Activated CD4-positive, alpha-beta T cell treated with anti-CD3 and anti-CD28 coated beads, Interleukin-2, amount 50 U/mL, for 48 hours (primary cell): ENCODE measurements at places on chromosomes 2 and 18.

DNA sequence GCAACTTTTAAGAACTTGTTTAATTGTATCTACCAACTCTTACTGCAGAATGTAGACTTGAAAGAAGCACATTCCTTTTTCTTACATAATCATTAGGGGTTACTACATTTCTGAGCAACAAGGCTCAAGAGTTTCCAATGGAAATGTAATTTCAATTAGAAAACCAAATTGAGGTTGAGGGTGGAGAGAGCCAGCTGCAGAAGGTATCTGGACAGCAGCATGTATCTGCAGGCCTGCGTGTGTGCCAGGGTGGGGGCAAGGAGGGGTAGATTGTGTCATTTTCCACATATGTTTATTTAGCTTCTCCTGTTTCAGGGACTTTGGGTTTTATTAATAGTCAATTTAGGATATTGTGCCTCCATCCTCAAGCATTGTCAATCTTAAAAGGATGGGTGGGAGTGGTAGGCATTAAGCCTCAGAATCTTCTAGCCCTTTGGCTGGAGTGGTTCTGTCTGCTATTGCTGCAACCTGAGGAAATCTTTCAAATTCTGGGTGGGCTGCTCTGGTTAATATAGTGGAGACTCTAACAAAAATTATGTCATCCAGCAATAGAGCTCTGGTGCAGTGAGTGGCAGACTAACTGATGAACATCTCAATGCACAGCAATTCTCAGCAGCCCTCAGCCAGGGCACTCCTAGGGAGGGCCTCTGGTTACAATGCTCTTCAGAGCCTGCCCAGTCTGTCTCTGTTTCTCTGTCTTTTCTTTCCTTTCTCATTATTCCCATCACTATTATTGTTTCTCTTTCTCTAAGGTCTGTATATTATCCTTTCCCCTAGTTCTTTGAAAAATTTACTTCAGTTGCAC lies 151.4 kb downstream of the RPIA start:
- DNase-seq, result no peak

GRCh38 chr2:203427061-203427460 lies 98.9 kb downstream of the ABI2 start:
- no peak for DNase-seq

GRCh38 chr2:25710750-25711149 lies 37.4 kb upstream of the DTNB start:
- DNase-seq, result no peak

- DNase-seq, result no peak
Observed at GRCh38 chr18:63144748-63145147, 174.8 kb downstream of the BCL2 start.

DNA sequence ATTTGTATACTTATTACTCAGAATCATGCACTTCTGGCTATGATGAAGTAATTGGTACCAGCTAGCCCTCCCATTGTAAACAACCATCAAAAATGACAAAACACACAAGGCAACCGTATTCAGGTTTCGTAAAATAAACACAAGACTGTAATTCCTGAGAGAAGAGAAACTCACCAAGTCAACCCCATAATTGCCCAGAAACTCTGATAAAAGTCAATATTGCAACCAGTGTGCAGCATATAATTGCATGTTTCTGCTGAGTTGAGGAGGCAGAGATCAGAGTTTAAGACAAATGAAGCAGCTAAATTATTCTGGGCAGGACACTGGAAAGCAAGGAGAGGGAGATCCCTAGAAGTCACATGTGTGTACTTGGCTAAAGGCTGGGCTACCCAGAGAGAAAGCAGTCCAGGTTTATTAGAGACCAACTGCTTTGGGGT lies 90.3 kb downstream of the ROCK2 start:
- no peak for DNase-seq

GRCh38 chr18:65659912-65660311 lies 90.9 kb upstream of the CDH7 start:
- DNase-seq, result no peak

- DNase-seq, result peak; percentile 43
Observed at GRCh38 chr2:102301867-102302362, 9.4 kb upstream of the IL1RL1 start.

- no peak for DNase-seq
Observed at GRCh38 chr2:239289545-239289944, 111.3 kb downstream of the HDAC4 start.

GRCh38 chr18:24942144-24942543 lies 409.8 kb downstream of the ZNF521 start:
- DNase-seq, result no peak

DNA sequence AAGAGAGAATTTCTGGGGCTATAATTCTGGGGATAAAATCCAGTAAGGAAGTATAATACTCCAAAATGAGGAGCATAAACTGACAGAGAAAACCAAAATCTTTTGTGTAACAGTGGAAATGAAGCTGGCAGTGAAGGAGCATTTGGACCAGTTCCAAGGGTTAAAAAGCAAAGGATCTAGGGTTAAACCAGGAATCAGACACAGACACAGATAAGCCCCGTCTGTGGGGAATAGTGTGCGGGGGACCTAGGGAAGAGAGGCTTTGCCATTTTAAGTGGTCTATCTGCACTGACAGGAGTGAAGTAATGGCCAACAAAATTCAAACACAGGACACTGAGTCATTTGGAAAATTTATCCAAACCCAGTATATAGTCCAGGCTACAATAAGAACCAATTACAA lies 23.4 kb downstream of the SAP130 start:
- DNase-seq, result no peak

- no peak for DNase-seq
Observed at GRCh38 chr18:32420084-32420750, 50.5 kb downstream of the GAREM1 start.

DNA sequence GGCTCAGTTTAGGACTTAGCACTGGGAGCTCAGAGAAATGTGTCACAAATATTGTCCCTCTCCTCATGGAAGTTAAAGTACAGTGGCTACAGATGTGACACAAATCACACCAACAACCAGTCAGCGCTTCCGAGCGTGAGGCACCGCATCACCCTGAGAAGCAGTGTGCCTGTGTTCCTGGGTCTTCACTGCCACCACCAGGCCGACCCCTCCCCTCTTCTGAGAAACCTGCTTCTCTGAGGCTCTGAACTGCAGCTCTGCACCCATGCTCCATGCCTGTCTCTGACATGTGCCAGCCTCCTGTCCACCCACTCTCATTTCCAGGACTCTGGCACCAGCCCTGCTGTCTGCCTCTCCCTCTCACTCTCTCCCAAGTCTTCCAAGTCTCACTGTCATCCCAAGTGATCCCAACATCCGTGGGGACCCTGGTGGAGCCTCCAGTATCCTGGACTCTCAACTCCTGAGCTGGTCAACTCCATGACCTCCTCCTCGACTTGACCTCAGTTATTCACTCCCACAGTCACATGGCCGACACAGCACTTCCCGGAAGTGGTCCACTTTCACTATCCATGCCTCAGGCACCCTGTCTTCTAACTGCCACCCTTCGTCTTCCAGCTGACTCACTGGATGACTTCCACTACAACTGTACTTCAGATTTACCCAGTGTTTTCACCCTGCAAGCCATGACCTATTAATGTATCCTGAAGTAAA lies 73.5 kb downstream of the FBXO15 start:
- no peak for DNase-seq

DNA sequence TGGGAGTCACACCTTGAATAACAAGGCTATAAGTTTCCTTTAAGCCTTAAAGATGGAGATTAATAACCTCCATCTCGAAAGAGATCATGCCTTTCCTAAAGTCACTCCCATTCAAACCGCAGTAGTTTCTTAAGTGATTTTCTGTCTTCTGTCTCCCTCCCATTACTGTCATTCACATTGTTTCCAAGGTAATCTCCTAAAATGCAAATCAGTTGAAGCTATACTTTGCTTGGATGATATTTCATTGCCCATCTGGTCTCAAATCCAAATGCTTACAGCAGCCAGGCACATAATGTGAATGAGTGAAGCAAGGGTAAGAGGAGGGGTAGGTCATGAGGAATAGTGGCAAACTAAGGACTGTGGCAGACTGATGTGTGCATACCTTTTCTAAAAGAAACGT lies 116.4 kb downstream of the CCDC141 start:
- no peak for DNase-seq

DNA sequence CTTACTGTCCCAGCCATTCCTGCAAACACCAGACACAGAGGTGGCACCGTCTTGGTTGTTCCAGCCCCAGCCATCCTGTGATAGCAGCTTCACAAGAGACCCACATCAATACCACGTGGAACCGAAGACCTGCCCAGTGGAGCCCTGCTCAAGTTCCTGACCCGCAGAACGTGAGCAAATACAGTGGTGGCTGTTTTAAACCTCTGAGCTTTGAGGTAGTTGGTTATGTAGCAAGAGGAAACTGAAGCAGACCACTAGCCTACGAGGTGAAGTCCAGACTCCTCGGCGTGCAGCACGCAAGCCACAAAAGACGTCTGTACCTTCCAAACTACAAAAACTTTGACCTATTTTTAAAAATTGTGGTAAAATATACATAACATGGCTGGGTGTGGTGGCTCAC lies 96.1 kb upstream of the ODC1 start:
- DNase-seq, result no peak

DNA sequence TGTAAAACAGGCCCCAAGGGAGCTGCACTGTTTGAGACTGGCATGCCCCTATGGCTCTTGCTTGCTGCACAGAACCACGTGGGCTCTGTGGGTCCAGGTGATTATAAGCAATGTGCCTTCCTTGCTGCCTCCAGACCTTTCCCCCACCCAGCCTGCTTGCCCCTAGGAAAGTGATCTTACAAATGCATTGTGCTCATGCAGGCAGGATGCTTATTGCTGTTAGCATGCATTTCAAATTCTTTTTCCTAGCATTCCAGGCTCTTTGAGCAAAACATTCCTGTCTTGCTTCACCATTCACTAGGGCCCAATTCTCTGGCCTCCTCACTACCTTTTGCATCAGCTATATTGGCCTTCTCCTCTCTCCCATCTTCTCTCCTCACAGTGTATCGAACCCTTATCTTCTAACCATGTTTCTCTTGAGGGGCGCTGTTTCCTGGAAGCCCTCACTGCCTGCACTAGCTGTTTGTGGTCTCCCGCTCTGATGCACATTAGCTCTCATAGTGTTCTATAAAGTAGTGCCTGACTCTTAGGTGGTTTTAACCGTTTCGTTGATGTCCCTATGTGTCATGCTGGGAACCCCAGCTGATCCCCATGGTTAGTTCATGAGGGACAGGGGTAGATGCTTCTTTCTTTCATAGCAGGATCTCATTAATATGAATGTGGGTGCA lies 152.9 kb upstream of the EPAS1 start:
- no peak for DNase-seq

DNA sequence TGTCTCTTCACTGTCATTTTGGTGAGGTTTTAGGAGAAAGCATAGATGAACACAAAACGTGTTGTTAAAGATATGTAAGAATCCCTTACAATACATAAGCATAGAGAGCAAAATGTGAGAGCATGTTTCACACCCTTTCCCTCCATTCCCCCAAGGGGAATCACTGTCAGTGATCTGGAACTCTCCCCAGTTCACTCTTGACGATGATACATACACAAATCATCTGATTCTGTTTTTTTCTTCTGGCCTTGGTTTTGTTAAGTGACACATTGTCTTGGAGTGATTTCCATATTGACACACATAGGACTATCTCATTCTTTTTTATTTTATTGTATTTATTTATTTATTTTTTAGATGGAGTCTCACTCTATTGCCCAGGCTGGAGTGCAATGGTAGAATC lies 53.7 kb upstream of the TANC1 start:
- no peak for DNase-seq

DNA sequence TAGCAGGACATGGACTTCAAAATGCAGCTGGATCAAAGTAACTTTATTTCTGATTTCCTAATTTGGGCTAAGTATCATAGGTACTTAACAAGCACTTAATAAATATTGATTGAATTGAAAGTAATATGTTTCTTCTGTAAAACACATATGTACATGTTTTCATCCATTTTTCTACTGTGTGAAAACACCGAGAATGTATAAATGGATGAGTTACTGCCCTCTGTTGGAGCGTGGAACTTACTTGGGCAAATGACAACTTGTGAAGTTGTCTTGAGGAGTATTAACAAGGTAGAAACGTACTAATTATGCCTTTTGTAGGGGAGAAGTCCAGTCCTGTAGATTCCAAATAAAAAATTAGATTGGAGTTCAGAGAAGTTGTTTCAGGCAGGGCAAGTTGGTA lies 87.2 kb downstream of the PHLPP1 start:
- no peak for DNase-seq

- DNase-seq, result no peak
Observed at GRCh38 chr2:153005071-153005730, 286.8 kb downstream of the ARL6IP6 start.

DNA sequence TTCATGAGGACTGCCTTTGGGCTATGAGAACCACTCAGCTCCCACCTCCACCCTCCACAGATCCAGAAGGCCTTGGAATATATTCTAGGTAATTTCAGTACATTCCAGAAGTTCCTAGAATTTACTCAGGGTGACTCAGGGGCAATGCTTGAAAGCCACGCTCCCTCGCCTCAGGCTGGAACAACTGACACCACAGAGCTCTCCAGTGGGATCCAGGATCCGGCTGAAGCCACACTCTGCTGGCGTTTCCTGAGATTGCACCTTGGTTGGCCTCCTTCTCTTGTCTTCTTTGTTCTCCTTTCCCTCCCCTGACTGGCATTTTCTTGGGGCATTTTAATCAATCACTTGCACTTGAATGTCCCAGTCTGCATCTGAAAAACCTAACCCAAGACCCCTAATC lies 92.6 kb upstream of the KCNE4 start:
- no peak for DNase-seq
